ENCODE measurements at places on chromosomes 4 and X. TPM values are rescaled to one million over a fixed set of nuclear protein-coding genes. Genes with fewer than 3 reads are reported as not detected.

IL9R gene
- total RNA-seq = not detected

TEX13C gene
- not detected for total RNA-seq

SHROOM3 gene
- total RNA-seq = 57.5 TPM

STPG2 gene
- not detected for total RNA-seq

DNA sequence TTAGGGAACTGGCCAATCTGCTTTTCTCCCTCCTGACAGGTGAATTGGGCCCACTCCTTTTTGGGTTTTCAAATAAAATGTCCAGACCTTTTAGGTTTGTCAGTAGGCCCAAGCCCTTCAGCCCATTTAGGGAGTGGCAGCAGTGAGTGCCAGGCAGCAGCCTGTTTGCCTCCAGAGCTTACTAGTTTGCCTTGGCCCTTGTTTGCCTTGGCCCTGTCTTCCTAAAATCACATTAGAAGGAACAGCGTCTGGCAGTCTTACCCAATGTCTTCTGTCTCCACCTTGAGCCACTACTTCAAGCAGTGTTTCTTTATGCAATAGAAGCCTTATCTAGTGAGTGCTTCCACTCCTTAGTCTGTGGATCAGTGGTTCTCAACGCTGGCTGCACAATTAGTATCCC lies 117.1 kb downstream of the TMEM164 start:
- no peak for DNase-seq

DNA sequence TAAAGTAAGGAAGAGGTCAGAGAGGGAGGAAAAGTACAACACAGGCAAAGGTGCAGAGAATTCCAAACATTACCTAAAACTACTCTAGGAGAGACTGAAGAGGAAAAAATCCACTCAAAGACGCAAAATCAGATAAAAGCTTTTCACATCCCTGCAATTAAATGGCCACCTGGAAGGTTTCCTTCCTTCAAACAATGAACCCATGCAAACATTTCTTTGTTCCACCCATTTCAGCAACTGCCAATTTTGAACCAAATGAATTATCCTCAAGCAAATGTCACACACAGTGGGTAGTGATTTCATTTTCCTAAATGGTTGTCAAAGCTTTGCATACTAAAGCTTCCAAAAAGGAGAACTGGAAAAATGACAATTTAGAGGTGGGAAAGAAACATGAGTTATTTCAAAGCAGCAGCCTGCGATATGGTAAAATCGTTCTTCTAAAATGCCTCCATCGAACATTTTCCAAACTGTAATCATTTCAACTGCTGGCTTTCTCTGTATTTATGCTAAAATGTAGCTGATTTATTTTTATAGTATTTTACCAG lies 45.0 kb downstream of the APBB2 start:
- DNase-seq = no peak

GRCh38 chr4:168572002-168572401 lies 75.2 kb downstream of the PALLD start:
- no peak for DNase-seq

DNA sequence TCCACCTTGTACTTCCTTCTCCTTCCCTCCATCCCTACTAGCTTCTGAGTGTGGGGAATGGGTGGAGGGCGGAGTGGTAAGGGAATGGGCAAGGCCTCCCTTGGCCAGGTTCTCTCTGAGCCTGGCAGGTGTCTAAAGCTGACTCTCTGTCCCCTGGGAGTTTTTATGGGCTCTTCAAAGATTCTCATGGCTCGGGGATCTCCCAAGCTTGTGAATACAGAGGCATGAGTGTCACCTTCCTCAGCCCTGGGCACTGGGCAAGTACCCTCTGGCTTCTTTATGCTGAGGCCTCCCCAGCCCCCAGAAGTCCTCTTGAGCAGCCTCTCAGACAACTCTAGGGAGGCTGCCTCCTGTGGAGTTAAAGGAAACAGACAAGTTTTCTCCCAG lies 32.5 kb upstream of the DDX3X start:
- no peak for DNase-seq

DNA sequence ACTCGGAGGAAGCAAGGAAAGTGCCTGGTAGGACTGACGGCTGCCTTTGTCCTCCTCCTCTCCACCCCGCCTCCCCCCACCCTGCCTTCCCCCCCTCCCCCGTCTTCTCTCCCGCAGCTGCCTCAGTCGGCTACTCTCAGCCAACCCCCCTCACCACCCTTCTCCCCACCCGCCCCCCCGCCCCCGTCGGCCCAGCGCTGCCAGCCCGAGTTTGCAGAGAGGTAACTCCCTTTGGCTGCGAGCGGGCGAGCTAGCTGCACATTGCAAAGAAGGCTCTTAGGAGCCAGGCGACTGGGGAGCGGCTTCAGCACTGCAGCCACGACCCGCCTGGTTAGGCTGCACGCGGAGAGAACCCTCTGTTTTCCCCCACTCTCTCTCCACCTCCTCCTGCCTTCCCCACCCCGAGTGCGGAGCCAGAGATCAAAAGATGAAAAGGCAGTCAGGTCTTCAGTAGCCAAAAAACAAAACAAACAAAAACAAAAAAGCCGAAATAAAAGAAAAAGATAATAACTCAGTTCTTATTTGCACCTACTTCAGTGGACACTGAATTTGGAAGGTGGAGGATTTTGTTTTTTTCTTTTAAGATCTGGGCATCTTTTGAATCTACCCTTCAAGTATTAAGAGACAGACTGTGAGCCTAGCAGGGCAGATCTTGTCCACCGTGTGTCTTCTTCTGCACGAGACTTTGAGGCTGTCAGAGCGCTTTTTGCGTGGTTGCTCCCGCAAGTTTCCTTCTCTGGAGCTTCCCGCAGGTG lies 637 bp downstream of the AR start:
- no peak for DNase-seq

DNA sequence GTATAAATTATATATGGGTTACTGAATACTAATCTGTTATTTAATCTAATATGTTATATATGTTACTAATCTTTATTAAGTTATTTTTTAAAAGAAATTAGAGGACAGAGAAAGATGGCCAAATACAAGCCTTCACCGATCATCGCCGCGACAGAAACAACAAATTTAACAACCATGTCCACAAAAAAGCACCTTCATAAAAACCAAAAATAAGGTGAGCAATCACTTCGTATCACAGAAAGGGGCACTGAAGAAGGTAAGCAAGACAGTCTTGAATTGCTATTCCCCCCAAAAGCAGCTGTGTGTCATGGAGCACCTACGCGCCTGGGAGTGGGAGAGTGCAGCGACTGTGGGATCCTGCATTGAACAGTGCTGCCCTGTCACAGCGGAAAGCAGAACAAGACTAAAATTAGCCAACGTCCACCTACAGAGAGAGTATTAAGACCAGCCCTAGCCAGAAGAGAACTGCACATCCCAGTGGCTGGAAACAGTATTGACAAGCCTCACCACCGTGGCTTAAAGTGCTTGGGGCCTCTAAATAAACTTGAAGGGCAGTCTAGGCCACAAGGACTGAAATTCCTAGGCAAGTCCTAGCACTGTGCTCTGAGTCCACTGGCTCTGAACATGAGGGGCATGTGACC lies 38.5 kb downstream of the LRBA start:
- DNase-seq = no peak

DNA sequence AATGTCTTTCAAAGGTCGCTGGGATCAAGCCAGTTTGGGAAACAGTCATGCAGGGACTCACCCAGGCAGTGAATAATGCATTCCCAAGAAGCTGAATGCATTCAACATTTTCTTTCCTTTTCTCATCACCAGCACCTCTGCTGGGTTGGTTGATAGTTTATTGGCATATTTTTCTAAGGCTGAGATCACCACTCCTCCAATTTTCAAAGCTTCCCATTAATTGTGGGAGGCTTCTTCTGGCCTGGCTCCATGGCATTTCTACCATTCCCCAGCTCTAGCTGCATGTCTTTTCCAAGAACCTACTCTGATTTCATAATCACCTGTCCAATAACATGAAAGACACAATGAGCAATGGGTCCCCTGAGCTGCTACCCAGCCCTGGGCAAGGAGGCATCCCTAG lies 35.8 kb downstream of the CHRDL1 start:
- DNase-seq = peak; percentile 83

DNA sequence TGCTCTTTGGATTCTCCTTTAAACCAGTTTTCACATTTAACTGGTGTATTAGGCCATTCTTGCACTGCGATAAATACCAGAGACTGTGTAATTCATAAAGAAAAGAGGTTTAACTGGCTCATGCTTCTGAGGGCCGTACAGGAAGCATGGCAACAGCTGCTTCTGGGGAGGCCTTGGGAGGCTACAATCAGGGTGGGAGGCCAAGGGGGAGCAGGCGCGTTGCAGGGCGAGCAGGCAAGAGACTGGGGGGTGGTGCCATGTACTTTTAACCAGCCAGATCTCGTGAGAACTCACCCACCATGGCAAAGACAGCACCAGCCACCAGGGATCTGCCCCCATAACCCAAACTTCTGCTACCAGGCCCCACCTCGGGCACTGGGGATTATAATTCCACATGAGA lies 38.1 kb downstream of the RNF212 start:
- no peak for DNase-seq

DNA sequence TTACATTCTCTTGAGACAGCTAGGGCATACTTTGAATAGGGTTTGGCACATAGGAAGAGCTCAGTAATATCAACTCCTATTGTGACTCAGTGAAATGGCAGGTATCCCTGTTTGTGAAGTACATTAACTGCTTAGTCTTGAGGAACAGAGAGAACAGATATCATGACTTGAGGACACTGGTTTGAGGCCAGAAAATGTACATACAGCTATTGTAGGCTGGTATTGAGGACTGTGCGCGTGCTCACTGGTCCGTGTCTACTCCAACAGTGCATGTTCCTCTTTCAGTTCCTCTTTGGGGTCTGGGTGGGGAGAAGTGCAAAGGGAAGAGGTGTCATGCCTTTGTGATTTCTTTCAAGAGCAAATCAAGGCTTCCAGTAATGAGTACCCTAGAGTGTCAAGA lies 34.6 kb upstream of the TBC1D9 start:
- no peak for DNase-seq

DNA sequence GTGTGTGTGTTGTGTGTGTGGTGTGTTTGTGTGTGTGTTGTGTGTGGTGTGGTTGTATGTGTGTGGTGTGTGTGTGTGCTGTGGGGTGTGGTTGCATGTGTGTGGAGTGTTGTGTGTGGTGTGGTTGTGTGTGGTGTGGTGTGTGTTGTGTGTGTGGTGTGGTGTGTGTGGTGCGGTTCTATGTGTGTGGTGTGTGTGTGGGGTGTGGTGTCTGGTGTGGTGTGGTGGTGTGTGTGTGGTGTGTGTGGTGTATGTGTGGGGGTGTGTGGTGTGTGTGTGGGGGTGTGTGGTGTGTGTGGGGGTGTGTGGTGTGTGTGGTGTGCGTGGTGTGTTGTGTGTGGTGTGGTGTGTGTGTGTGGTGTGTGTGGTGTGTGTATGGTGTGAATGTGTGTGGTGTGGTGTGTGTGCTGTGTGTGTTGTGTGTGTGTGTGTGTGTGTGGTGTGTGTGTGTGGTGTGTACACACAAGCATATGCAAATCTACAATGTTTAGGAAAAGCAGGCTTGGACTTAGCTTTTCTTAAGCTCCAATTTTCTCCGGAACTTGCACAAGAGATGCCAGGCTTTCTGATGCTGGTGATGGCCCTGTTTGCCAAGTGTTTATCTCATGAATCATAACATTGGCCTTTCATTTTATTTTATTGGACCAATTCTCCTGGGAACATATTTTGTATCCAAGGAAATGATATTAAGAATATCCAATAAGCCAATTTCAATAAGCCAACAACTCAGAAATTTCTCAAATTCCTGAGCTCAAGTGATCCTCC lies 148.7 kb downstream of the SPATA18 start:
- peak; percentile 61 for DNase-seq

DNA sequence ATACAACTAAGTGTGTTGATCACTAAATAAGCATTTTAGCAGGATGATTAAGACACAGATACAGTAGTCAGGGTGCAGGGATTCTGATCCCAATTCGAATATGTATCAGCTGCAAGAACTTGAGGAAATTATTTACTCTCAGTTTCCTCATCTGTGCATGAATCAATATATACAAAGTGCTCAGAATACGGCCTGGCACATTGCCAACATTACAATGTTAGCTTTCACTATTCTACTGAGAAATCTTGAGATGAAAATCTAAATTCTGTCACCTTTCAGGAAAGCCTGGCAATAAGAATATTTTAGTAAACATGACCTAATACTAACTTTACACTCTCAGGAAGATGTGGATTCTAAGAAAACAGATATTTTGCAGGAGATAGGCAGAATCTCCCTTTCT lies 1001.6 kb upstream of the IGFBP7 start:
- DNase-seq = no peak

DNA sequence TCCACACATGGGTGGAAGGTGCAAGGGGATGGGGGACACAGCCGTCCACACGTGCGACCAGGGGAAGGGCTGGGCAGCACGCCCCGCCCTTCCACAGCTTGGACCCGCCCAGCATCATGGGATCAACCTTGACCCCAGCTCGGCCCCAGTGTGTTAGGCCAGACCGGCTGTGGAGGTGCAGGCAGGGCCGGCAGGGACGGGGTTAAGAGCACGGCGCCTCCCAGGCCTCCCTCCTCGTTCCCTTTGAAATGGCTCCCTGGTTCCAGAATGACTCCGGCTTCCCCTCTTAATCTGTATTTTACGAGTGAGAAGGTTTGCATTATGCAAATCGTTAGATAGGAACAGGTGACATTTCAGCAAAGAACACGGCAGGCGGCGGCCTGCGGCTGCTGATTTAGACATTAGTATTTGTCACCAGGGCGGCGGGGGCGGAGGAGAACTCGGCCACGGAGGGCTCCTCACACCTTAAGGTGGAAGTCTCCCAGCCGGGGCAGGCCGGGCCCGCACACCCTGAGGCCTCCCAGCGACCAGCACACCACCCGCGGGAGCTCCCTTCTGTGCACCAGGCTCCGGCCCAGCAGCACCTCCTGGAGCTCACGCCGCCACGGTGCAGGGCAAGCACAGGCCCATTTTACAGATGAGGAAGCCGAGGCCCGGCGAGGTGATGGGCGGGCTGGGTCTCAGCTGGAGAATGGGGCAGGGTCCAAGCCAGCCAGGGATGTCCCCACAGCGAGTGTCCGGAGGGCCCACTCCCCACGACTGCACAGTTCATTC lies 116.1 kb downstream of the FAM53A start:
- DNase-seq = no peak

GRCh38 chrX:13088156-13088487 lies 43.7 kb upstream of the FAM9C start:
- no peak for DNase-seq

DNA sequence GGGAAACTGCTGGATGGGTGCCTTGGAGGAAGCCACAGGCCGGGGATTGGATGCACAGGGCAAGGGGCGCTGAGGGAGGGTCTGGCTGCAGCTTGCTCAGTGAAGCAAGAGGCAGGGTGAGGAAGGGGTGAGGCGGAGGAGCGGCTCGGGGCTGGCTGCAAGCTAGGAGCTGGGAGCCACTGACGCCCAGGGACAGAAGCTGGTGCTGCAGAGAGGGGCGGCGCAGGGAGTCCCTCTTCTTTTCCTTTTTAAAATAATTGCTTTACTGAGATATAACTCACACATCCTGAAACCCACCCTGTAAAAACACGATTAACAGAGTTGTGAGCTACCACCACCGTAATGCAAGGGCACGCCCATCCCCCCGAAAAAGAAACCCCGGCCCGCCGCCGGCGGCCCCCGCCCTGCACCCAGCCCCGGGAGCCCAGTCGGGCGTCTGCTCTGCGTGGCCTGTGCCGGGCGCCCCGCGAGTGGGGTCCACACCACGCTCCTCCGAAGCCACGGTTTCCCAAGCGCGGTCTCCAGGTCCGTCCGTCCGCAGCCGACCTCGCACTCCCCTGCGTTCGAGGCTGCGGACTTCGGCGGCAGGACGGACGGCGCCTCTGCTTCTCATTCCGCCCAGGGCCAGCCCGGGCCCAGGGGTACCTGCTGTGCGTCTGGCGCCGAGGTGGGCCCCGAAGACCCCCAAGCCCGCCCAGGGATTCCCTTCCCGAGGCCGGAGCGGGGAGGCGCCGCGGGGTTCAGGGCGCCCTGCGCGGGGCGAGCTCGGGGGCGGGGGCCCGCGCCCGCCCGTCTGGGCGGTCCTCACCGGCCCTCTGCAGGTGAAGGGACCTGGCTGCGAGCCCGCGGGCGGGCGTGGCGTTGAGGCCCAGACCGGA lies 866 bp upstream of the UVSSA start:
- DNase-seq = peak; percentile 23
